ENCODE measurements at places on chromosomes 7 and 10.
A peak's percentile ranks its signal among the peaks of the same experiment; 100 is the strongest.

DNA sequence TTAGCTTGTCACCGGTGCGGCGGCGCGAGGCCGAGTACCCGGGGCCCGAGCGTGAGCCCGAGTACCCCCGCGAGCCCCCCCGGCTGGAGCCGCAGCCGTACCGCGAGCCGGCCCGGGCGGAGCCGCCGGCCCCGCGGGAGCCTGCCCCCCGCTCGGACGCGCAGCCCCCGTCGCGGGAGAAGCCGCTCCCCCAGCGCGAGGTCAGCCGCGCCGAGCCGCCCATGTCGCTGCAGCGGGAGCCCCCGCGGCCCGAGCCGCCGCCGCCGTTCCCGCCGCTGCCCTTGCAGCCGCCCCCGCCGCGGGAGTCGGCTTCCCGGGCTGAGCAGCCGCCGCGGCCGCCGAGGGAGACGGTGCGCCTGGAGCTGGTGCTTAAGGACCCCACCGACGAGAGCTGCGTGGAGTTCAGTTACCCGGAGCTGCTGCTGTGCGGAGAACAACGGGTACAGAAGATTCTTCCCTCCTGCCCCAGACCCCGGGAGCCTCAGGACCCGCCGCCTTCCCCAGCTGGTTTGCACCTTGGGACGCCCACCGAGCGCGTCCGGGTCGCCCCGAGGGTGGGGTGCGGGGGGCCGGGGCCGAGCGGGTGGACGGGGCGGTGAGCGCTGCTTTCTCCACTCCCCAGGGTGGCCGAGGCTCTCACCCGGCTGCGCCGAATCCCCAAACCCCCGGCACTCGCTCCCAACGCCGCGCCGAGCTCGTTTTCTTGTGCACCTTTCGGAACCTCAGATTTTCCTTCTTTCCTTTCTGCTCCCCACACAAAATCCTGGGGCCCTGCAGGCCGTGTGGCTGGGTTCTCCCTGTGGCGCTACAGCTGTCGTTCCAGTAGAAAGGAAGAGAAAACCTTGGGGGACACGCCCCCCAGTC, 708 bp downstream of the UBN2 start:
- peak; percentile 2 for DNase-seq

GRCh38 chr7:130896898-130897514, 163.0 kb upstream of the KLF14 start:
- DNase-seq = peak; percentile 53

- DNase-seq = no peak
Observed at GRCh38 chr7:21359163-21359562, 68.7 kb upstream of the SP4 start.

DNA sequence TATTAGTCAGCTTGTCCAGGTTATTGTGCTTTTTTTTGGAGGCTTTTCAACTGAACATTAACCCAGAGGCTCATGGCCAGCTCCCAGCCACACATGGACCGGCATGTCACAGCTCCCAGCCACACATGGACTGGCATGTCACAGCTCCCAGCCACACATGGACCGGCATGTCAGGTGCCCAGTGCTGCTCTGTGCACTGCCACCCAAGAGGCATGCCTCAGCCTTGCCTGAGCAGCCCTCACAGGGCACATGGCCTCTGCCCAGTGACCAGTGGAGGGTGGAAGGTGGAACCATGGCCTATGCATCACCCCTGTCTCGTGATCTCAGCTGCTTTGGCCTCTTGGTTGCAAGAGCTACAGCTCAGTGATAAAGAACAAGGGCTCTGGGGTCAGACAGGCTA, 119.8 kb downstream of the OAT start:
- no peak for DNase-seq

GRCh38 chr7:103541026-103541425, 95.0 kb upstream of the SLC26A5 start:
- no peak for DNase-seq

GRCh38 chr10:69101451-69102095, 13.7 kb downstream of the SRGN start:
- no peak for DNase-seq

- no peak for DNase-seq
Observed at GRCh38 chr10:2150288-2150687, 413.0 kb upstream of the ADARB2 start.

DNA sequence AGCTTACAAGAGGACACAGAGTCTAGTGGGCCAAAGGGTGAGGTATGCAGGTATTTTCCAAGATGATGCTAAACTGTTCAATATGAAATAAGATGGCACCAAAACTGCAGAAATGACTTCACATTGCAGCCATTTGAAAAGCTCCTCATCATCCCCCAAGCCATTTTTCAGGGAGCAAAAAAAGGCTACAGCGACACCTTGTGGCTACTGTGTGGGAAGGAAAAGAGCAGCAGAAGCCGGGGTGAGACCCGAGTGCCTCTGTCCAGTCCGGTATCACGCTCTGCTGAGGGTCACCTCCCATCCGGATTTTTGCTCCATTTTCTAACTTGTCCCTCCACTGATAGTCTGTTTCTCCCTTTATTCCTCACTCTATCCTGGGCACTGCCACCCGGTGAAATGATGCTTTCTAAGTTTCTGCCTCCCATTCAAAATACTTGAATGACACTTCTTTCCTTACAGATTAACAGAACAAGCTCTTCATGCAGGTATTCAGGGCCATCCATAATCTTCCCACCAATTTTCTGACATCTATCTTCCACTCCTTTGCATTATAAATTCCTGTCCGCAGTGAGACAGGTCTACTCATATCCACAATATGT, 220.2 kb downstream of the DGKI start:
- DNase-seq = peak; percentile 8

GRCh38 chr10:119263951-119264617, 56.7 kb downstream of the GRK5 start:
- no peak for DNase-seq

DNA sequence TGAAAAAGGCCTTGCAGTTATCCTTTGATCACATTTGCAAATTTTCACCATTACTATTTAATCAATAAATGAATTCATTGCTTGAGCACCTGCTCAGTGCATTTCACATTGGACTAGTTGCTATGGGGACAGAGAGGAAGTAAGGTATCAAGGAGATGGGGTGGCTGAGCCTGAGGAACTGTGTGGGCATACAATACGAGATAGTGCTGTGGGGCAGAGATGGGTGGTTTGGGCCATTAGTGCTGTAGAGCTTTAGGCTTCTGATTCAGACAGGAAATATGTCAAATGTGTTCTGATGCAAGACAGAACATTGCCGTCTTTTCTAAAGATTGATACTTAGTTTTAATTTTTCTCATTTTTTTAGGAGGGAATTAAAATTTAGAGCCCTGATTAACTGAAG, 13.2 kb downstream of the ITGB8 start:
- DNase-seq = no peak

DNA sequence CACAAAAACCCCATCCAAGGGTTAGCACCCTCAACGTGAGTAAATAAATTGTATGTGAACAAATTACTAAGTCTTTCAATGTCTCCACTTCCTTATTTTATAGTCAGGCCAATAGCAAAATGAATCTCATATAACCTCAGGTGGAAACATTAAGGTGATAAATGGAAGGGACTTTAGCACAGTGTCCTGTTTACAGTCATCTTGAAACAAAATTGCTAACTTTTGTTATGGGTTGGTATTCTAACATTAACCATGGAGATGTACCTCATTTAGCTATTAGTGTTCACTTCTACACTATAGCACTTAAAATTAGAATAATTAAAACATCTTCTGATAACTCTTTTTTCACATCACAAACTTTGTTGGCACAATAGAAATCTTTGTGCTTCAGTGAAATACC, 255.8 kb upstream of the CNTNAP2 start:
- no peak for DNase-seq

GRCh38 chr7:38360776-38361175, 87.3 kb upstream of the TARP start:
- DNase-seq = no peak

DNA sequence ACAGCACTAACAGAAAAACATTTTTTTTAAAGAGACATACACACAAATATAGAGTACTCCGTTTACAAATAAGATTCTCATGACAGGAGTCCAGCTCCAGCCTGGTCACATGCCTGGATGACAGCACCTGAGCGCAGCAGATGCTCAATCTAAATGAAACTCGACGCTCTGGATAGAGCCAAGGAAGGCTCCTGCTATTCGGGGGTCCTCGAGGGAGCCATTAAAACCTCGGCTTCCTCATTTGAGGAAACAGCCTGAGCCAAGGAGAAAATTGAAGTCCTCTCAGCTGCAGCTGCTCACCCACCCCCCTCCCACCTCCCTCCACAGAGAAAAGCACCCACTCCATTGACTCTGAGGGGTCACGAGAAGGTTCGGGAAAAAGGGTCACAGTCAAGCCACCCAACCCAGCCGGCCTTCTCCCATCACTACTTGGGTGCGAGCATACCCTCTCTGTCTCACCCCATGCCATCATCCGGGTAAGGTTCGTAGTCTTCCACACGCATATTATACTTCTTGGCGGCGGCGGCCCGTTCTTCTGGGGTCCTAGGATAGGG, 673 bp downstream of the NDUFB8 start:
- no peak for DNase-seq

- DNase-seq = no peak
Observed at GRCh38 chr10:111475720-111476119, 398.9 kb downstream of the ADRA2A start.

DNA sequence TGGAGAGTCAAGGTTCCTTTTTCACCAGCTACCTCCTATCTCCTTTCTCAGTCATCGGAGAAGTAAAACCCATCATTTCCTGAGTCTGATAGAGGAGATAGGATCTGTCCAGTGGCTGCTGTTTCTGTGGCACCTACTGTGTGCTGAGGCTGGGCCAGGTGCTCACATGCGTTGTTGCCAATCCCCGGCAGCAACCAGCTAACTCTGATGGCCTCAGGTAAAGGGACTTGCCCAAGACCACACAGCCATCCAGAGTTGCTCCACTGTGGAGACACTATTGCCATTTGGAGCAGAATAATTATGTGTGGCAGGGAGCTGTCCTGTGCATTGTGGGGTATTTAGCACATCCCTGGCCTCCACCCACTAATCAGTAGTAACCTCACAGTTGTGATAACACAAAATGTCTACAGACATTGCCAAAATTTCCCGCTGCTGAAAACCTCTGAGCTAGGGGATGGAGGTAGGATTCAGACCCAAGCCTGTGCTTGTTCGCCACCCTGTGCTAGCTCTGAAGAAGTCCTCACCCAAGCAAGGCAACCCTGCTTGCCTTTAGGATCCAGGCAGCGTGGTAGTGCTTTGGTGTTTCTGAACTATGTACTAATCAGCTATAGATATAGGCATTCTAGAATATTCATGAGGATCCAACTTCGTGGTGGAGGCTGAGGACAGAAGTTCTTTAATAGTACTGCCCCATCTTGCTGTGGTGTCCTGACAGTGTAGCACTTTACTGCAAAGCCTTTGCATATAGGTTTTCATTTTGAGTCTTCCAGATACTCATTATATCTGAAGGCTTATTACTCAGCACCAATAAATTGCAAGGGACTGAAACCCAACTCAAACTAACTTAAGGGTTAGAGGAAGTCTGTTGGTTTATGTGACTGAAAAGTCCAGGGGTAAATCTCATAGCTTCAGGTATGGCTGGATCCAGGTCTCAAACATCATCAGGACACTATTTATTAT, 164.6 kb downstream of the GRK5 start:
- no peak for DNase-seq

DNA sequence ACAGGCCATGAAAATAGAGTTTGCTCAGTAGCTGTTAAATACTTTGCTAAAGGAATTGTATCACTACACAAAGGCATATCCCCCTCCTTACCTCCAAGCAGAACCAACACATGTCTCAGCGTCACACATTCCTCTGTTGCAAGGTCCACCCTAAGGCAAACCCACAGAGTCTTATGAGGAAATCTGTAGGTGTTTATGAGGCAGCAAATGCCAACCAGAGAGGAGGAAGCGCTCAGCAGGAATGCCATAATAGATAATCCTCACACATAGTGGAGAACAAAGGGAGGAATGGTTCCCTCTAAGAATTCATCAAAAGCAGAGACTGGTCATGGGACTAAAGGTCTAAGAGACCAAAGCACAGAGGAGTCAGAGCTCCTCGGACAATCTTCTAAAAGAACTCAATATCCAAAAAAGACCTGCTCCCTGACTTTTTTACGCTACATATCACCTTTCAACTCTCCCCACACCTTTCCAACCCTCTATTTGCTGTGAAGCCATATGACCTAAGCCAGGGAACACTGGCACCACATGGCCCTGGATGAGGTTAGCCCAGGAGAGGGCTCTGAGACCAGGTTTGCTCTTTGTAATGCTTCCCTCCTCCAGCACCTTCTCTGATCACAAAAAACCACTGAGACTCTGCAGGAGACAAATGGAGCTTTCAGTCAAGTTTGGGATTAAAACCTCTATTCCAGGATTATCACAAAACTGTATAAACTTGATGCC, 7.3 kb downstream of the SLC25A13 start:
- no peak for DNase-seq

DNA sequence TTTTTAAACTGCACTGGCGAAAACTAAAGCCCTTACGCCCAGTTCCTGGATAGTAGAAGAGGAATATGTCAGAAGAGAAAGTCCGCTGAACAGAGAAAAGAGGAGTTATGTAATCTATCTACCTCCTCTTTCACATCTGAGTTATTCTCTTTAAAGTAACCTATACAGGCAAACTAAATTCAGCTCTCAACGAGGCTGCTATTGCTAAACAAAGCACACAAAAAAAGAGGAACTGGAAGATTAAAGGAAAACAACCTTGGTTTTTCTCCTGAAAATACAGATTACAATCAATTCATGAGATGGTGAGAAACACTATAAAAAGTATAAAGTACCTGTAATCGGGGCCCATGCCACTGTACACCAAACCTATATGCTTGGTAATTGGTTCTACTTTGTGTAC, 5.8 kb downstream of the PSMA2 start:
- DNase-seq = no peak

GRCh38 chr7:85292908-85293576, 106.2 kb upstream of the SEMA3D start:
- no peak for DNase-seq

- DNase-seq = no peak
Observed at GRCh38 chr10:110500515-110500905, 2.8 kb downstream of the DUSP5 start.

DNA sequence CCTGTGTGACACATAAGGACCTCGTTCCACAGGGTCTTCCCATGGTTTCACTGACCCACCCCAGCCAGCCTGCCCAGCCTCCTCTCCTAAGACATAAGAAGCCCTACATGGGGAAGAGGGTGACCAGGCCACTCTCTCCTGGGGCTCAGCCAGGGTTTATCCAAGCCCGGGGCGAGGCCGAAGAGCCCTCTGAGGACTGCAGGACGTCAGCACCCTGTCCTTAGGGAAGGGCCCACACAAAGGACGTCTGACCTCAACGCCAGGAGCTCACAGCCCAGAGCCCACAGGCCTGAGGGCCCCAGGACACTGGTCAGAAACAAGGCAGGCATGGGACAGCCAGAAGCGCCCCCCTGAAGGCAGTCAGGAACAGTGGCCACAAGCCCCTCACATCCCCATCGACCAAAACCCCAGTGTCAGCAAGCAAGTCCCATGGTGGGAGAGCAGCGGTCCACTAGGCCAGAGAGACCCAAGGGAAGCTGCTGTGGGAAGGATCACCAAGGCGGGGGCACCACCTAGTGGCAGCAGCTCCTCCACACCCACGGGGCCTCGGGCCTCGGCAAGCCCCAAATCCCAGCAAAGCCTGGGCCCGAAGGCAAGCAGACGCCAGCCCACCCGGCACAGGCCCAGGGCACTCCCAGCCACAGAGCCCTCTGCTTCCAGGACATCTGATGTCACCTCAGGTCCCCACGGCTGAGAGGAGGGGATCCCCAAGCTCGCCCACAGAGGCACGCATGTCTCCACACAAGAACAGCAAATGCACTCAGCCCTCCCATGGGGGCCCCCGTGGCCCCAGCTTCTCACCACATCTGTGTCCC, 23.4 kb downstream of the MAD1L1 start:
- peak; percentile 13 for DNase-seq

GRCh38 chr7:133633055-133633454, 380.2 kb downstream of the EXOC4 start:
- no peak for DNase-seq

GRCh38 chr7:13115855-13116254, 428.4 kb downstream of the ARL4A start:
- DNase-seq = no peak
